Stimulated activated CD4-positive, alpha-beta T cell treated with anti-CD3 and anti-CD28 coated beads, TNF-alpha, amount 100 ng/mL, for 48 hours (primary cell): ENCODE measurements at places on chromosomes 7 and 10.

- DNase-seq = no peak
These were observed 7.2 kb upstream of the REPIN1 start for GRCh38 chr7:150361402-150361801.

- DNase-seq = no peak
These were observed 819.2 kb downstream of the CCSER2 start for GRCh38 chr10:85147346-85148250.

DNA sequence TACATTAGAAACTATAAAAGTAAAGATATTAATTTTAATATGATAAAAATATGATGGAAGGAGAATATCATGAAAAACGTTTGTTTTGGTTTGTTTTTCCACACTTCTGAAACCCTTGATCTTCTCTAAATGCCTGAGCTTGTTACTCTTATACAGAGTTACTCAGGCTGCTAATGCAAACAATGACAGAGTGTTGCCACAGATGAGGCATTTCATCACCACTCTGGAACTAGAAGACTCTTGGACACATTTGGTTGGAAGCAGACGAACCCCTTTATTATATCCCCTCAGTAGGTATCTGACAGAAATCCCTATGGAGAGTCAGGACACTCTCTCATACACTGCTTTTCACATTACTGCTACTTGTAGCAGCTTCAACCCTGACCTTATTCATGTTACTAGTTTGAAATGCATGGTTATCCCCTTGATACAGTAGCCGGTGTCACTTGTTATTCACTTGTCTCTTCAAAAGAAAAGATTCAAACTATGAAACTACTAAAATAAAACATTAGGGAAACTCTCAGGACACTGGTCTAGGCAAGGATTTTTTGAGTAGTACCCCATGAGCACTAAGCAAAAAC lies 66.9 kb downstream of the SEMA3C start:
- no peak for DNase-seq

- peak; percentile 26 for DNase-seq
These were observed 168.9 kb downstream of the SLIT1 start for GRCh38 chr10:97016728-97017473.

DNA sequence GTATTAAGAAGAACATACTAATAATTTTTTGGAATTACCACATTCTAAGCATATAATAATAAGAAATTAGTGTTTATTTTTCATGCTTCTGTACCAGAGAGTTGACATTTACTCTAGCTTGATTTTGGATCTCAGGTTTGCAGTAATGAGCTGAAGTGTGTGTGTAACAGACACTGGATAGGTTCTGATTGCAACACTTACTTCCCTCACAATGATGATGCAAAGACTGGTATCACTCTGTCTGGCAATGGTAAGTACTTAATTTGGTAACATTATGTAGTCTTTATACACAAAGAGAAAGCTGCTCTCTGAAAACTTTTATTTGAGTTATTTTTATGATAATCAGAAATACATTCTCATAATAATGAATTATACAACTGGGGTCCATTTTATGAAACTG lies 54.1 kb downstream of the SRI start:
- no peak for DNase-seq

DNA sequence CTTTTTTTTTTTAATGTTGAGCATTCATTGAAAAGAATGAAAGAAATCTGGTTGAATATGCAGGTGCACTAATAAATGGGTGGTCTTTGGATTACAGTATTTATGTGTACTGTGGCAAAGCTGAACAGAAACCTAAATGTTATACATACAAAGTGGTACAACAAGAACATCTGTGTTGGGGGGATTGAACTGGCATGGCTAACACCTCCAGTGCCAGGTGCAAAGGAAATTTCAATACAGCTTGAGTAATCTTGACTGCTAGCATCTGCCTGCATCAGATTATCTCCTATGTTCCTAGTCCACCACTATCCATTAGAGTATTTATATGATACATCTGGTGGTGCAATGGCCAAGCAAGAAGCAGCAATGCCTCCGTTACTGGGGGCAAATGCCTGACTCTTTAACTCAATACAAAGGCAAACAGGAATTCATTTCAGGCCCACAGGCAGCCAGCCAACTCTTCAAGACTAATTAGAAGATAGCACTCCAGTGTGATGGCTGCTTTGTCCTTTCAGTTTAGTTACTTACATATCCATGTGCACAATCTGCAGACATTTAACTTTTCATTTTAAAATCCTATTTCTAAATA lies 220.5 kb upstream of the ETV1 start:
- no peak for DNase-seq

DNA sequence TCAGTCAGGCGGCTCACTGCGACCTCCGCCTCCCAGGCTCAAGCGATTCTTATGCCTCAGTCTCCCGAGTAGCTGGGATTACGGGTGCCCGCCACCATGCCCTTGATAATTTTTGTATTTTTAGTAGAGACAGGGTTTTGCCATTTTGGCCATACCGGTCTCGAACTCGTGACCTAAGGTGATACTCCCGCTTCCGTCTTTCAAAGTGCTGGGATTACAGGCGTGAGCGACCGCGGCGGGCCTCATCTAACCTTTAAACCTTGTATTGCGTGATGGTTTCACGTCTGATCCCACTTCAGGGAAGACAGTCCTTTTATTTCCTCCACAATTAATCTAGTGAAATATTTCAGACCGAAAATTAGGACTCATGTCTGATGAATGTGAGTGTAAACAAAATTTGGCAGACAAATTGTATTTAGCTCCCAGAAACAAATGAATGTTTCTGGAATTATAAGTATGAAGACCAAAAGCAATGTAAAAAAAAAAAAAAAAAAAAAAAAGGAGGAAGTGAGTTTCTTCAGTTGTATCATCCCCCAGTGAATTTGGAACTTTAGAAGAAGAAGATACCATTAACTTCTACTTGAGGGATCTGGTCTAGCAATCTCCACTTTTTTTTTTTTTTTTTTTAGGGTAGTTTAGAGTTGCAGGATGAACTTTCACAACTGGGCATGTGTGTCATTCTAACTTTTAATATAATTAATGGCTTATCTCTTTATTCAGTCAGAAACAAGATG lies 1.6 kb downstream of the NUP42 start:
- no peak for DNase-seq
